Femur (tissue), 1 donor: ENCODE measurements at places on chromosomes 16 and 17.

GRCh38 chr17:58446086-58446485, 28.8 kb upstream of the RNF43 start:
- no peak for DNase-seq

GRCh38 chr17:63916566-63917185, 2.0 kb downstream of the GH1 start:
- DNase-seq, result no peak

GRCh38 chr16:84138824-84139627, 6.0 kb downstream of the HSDL1 start:
- peak; percentile 45 for DNase-seq

GRCh38 chr17:18172531-18173278, 10.9 kb upstream of the ALKBH5 start:
- no peak for DNase-seq

GRCh38 chr16:27154705-27155521, 48.4 kb upstream of the KDM8 start:
- DNase-seq, result peak; percentile 51

DNA sequence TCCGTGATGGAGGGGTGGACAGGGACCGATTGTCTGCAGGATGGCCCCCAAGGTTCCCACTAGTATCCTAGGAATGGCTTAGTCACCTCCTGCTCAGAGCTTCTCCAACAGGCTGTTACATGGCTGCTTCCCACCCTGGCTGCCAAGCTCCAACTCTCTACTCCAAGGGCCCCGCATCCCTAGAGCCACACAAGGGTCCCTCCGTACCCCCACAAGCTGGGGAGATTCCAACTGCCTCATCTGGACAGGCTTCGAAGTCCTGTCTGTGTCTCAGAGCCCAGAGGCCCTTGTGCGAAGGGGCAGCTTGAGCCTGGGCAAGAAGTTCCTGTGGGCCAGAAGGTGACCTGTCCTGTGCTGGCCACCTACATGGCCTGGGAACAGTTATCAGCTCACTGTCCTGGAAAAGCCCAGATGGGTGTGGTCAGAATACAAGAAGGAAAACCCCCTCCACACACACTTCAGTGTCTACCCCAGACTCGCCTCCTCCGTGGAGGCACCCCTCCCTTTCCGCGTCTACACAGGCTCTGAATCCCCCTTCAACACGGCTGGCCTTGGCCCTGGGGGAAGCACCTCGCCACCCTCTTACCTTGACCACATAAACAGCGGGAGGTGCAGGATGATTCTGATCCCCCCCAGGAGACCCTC, 586 bp downstream of the MEAK7 start:
- no peak for DNase-seq

GRCh38 chr16:81484908-81485624, 40.5 kb downstream of the CMIP start:
- DNase-seq, result no peak

GRCh38 chr17:74392848-74393247, 25.5 kb downstream of the GPR142 start:
- no peak for DNase-seq

- DNase-seq, result peak; percentile 90
Observed at GRCh38 chr17:21280081-21280518, 4.4 kb upstream of the MAP2K3 start.

GRCh38 chr17:7475764-7476422, 3.5 kb downstream of the ZBTB4 start:
- DNase-seq, result peak; percentile 56

- DNase-seq, result peak; percentile 48
Observed at GRCh38 chr16:30375864-30376263, 1.3 kb downstream of the MYL11 start.

DNA sequence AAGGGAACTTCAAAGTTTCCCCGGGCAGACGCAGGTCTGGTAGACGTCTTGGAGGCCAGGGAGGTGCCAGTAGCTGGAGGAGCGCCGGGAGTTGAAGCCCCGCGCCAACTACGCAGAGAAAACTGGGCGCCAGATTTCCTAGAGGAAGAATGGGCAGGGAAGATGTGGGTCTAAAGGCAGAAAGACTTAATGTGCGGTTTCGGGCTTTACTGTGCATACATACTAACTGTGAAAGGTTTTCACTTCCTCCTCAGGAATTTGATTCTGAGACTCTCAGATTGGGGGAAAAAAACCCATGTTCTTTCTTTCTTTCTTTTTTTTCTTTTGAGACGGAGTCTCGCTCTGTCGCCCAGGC, 331 bp upstream of the ZNF287 start:
- DNase-seq, result no peak

- no peak for DNase-seq
Observed at GRCh38 chr16:23434380-23434779, 18.6 kb downstream of the COG7 start.

DNA sequence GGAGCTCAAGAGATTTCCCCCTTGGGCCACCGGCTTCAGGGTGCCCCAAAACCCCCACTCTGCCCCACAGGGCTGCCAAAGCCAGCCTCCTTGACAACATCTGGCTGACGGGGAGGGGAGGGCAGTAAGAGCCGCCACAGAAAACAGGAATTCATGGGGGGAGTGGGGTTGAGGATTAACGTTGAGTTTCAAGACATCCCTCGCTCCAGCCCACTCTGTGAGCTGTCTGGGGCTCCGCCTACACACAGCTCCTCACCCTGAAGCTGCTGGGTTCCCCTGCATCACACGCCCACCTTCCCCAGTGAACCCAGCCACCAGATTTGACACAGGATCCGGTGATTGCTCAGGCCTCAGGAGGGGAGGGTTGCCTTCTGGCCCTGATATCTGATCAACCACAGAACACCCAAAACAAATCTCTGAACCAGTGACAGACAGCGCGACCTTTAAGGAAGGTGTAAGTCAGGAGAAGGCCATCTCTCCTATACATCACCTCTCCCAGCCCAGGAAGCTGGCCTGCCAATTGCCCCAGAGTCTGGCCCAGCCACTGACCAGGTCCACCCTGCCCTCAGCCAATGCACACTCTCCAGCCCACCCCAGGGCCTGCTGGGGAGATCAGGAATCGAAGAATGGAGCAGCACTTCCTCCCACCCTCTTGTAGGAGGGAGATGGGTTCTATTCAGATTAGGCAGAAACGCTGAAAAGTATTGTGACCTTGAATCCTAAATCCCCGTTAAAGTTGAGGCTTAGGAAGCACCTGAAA, 132.1 kb downstream of the CLEC16A start:
- no peak for DNase-seq

GRCh38 chr16:29811170-29811895, 660 bp upstream of the PRRT2 start:
- peak; percentile 95 for DNase-seq

DNA sequence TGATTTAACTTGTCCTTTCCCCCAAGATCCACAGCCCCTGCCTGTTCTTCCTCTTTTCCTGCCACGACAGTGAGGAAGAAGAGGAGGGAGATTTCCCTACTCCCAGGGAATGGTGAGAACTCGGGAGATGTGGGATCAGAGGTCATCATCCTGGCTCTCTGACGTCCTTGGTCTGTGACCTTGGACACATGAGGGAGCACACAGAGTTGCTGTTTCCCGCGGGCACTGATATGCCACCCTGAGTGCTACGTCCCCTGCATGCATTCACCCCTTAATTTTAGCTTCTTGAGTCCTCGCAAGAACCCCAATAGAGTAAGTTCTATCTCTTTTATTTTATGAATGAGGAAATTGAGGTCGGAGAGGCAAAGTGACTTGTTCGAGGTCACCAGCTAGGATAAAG, 85.4 kb downstream of the BMERB1 start:
- DNase-seq, result no peak

DNA sequence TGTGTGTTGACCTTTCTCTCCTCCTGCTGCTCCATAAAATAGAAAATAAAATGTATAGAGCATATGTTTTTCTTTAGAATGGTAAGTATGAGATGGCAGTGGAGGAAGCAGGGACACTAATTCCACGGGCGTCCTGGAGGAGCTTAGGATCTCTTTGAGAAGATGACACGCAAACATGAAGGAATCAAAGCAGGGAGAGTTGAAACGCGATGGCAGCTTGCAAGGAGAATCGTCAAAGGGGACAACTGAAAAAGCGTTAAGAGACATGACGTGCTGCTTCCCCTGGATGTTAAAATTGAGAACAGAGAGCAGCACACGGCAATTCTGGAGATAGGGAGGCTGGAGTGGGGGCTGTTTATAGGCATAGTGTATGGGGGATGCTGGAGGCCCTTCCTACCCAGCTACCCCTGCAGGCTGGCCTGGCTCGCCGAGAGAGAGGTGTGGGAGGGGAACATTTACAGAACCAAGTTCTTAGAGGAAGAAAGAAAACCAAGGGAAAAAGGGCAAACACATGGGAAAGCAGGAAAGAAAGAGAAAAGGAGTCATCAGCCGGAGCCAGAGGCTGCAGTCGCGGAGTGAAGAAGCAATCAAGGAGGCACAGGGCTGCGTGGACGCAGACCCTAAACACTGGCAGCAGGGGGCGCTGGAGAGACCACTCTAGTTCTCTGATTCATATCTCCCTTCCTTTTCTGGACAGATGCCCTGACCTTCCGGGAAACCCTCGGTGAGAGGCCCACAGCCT, 55.8 kb downstream of the MYH13 start:
- DNase-seq, result peak; percentile 76

GRCh38 chr16:67525176-67525860, 3.3 kb upstream of the RIPOR1 start:
- no peak for DNase-seq

GRCh38 chr17:27797390-27798091, 2.8 kb downstream of the NOS2 start:
- DNase-seq, result no peak

- DNase-seq, result no peak
Observed at GRCh38 chr16:337437-337836, 15.1 kb downstream of the AXIN1 start.

- DNase-seq, result no peak
Observed at GRCh38 chr16:57882792-57883191, 80.5 kb upstream of the KIFC3 start.

DNA sequence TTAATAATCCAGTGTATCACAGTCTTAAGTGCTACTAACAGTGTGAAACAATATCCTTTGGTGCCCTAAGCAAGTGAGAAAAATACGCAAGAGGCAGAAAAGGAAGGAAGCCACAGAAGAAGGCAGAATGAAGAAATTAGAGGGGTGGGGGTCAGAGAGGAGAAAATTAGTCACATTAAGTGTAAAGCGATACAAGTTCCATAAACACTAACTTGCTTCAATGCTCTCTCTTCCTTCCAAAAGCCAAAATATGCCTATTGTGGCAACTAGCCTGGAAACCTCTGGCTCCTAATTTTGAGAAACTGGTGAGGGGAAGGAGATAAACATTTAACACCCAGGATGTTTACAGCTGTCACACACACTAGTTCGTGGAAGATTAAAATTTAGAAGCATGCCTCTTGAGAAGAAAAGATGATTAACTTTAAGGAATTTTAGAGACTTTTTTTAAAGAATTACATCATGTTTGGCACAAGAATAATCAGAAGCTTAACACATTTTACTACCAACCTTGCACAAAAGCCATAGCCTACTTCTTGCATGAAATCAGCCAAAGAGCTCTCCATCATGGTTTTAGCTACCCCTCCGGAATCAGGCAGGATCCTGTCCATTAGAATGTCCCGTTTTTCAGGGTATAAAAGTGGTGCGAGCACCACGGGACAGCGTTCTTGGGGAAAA, 44.7 kb downstream of the CNOT1 start:
- DNase-seq, result no peak

- DNase-seq, result peak; percentile 25
Observed at GRCh38 chr16:58187665-58188421, 10.1 kb downstream of the CSNK2A2 start.

DNA sequence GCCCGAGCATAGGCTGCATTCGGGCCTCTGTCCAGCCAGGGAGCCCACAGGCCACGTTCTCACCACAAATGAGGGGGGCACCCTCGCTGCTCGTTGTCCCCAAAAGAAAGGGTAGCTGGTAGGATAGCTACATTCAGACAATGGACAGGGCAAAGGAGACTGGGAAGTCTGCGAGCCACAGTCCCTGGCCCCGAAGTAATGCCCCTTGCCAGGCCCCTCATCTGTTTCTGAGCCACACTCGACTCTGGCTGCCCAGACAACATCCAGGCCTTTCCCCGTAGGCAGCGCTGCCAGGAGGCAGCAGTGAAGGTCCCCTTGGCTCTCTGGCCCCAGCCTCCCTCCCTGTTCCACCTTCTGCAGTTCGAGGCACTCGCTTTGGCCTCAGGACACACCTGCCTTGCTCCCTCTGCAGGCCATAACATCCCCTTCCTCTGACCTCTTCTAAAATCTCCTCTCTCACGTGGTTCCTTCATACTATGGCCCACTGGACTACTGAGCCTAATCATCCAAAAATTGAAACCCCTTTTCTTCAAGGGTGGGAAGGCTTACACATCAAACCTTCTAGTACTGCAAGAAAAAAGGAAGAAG, 12.2 kb downstream of the AIPL1 start:
- no peak for DNase-seq

DNA sequence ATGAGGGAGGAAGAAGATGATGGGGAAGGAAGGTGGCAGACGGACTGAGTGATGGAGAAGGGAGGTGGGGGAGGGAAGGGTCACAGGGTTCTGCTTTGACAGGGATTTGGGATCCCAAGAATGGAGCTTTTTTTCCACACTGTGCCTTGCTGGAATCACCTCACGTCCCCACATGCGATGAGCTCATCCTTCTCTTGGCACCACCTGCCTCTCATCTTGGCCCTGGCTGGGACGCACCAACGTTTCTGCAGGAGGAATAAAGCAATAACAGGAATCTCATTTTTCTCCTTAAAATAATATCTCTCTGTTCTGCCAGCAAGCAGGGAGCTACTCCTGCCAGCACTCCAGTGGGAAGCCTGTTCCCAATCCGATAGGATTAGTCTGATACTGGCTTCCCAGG, 47.8 kb downstream of the MEOX1 start:
- peak; percentile 80 for DNase-seq

- no peak for DNase-seq
Observed at GRCh38 chr17:28563475-28563874, 7.8 kb downstream of the PIGS start.

GRCh38 chr17:68184816-68185436, 62.9 kb upstream of the AMZ2 start:
- DNase-seq, result no peak

GRCh38 chr16:87842209-87842869, 27.0 kb downstream of the SLC7A5 start:
- DNase-seq, result no peak

GRCh38 chr17:29063992-29064391, 21.1 kb downstream of the PIPOX start:
- DNase-seq, result no peak

DNA sequence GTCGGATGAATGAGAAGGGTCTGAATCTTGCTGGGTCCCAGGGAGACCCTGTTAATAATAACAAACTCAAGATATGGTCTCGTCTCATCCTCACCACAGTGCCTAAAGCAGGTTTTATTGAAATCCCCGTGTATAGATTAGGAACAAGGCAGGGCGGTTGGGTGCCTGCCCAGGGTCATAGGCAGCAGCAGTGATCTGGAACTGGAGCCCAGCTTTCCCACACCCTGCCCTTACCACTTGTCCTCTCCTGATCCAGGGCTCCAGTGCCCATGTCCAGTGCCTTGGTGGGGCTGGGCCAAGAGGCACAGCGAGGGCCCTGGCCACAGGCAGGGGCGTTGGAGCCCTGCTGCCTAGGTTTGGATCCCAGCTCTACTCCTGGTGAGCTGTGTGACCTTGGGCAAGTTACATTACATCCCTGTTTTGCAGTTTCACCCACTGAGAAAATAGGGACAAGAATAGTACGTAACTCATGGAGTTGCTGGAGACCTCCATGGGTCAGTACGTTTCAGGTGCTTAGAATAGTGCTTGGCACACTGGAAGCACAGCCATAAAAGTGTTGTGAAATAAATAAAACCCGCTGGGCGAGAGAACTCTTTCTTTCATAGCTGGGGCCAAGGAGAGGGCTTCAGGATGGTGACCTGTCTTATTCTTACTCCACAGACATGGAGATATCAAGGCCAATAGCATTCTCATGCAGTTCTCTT, 13.9 kb downstream of the SOCS3 start:
- DNase-seq, result no peak
